MV-4-11 (cell line): ENCODE measurements at places on chromosomes 3 and 15.

- DNase-seq, result no peak
Observed at GRCh38 chr3:172626021-172626640, 84.7 kb downstream of the NCEH1 start.

DNA sequence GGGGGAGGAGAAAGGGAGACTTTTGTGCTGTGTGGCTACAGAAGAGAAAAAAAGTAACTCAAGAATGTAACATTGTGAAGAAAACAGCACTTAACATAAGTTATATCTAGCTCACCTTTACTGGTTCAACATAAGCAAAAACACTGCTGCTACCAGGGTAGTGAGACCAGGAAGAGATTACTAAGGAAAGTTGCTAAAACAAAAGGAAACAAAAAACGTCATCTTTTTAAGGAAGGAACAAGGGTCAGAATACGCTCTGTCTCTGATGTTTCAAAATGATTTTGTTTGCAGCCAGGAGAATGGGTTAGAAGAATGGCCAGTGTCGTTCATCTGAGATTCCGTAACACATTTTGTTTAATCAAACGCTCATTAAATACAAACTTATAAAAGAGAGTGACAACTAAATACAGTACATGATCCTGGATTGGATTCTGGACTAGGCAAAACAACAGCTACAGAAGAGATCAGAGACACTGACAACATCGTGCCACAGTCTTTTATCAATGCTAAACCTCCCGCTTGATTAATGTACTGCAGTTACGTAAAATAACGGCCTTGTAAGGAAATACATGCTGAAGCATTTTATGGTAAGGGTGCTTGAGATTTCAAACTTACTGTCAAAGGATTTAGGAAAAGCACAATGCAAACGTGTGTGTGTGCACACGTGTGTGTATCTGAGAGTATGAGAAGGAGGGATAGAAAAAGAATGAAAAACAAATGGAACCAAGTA, 67.7 kb downstream of the FOXP1 start:
- no peak for DNase-seq

GRCh38 chr15:61660579-61660978, 399.7 kb downstream of the VPS13C start:
- no peak for DNase-seq

- DNase-seq, result peak; percentile 76
Observed at GRCh38 chr15:58738046-58738707, 11.3 kb downstream of the ADAM10 start.

- no peak for DNase-seq
Observed at GRCh38 chr3:188826574-188826973, 345.2 kb upstream of the TPRG1 start.

GRCh38 chr15:69647142-69647513, 194.5 kb downstream of the RPLP1 start:
- DNase-seq, result no peak

DNA sequence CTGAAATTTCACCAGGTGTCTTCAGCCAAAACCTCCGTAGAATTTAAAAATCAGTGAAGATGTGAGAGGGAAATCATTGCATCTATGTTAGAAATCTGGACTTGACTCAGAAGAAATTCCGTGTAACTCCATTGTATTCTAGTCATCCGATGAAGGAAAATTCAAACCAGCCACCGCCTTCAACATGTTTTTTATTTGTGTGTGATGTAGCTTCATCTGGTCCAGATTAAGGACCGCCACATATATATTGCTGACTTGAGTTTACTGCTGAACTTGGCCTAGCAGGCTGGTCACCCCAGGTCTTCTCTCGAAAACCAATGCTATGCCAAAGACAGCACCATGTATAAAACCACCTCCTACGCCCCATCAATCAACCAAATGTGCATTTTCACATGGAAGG, 120.9 kb downstream of the FOXP1 start:
- DNase-seq, result no peak

DNA sequence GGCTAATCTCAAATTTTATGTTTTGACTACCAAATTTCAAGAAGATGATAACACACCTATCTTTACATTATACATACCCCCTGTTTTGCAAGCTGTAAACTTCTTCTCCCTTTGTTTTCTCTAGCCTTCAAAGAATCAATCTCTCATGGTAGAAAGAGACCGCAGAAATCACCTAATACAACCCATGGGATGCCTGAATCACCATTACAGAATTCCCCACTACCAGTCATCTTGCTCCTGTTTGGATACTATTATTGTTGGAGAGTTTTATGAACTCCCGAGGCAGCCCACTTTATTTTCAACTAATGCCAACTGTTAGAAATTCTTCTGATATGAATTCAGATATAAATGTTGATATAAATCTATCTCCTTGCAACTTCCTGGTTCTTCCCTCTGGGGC, 110.9 kb downstream of the FRMD5 start:
- no peak for DNase-seq

DNA sequence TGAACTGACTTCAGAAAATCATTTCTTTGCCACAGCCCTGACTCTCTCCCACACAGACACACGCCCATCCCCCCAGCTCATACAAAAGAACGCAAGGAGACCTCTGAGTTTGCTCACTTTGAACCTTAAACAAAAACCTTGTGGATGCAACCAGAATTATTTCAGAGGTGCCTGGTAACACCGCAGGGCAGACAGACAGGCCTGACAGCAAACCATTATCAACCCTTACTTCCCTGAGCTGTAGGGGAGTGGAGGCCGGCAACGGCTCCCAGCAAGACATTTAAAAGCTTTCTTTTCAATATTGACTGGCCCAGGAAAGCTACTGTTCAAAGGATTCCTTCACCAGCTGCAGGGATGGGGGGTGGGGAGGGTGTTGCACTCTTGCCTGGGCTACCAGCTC, 2.0 kb upstream of the EFCC1 start:
- no peak for DNase-seq

DNA sequence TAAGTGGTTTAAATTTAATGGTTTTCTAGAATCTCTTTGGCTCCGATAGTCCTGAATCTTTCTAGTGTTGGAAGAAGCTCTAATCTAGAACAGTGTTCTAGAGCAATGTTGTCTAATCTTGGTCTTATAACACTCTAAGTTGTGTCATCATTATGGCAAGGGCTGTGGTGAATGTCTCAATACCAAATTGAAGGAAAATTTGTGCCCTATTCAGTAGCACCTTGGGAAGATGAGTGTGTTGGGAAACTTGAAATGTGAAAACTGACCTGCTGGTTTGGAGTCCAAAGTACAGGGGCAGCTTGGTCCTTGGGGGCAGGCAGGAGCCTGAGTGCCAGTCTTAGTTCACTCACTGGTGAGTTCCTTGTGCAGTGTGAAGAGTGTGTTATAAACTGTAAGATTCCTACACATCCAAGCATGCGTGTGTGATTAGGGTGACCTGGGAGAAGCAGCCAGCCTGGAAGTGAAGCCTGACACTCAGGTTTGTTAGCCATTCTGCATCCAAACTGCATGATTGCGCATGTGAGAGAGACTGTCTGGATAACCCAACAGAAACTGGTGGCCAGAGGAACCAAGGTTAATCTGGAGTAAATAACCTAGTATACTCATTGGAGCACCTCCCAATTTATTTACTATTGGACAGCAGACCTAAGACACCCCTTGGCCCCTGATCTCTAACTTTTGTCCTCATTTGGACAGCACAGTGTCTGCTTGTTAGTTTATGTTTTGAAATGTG, 14.6 kb downstream of the ZNF592 start:
- DNase-seq, result no peak

- no peak for DNase-seq
Observed at GRCh38 chr3:51703068-51703760, 3.7 kb upstream of the GRM2 start.

- peak; percentile 48 for DNase-seq
Observed at GRCh38 chr3:33074217-33075067, 22.5 kb downstream of the GLB1 start.

- no peak for DNase-seq
Observed at GRCh38 chr15:51971032-51971374, 575 bp downstream of the LEO1 start.

GRCh38 chr15:57044072-57044702, 125.7 kb downstream of the TCF12 start:
- no peak for DNase-seq

DNA sequence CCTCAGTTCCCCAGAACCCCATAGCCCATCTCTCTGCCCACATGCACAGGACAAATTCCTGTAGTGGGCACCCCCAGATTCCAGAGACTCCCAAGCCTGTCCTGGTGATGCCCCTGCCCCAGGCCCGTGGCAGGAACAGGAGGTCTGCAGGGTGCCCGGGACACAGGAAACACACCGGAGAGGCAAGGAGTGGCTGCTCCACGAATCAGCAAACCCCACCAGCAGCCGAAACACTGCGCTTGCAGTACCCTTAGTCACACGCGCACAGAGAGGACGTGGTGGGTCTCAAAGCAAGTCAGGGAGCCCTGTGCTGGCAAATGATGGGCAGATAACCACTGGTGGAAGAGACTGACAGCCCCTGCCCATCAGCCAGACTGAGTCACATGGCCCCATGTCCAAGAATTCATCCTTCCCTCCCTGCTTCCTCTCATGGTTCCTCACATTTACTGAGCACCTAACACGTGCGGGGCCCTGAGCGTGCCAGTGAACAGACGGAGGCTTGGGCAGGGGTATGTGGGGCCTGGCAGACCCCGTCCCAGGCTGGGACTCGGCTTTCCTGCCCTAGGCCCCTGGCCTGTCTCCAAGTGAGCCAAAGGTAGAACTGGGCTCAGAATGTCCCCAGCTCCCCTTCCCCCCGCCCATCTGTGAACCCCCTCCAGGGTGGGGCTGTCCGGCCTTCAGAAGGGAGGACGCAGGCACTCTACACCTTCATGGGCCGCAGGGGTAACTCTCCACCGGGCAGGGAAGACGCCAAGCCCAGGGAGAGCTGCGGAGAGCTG, 130.4 kb upstream of the IQSEC1 start:
- no peak for DNase-seq

DNA sequence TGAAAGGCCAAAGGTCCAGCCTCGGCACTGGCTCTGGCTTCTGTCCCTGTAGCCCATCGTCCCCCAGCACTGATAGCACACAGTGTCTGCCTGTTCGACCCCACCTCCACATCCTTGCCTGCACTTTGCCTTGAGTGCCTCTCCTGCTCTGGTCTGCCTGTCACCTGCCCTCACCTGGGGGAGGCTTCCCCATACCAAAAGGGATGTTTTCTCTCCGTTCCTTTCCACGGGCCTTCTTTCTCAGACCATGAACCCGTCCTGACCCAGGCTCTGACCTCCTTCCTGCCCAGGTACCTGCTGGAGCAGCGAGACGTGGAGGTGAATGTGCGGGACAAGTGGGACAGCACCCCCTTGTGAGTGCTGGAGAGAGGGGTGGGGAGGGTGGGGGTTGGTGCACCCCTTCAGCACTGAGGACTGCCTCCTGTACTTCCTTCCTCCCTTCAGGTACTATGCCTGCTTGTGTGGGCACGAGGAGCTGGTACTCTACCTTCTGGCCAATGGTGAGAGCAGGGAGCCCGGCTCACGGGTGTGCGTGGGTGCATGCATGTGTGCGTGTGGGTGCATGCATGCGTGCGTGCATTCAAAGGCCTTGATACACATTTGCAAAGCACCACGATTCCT, 1.5 kb downstream of the ABTB1 start:
- DNase-seq, result no peak

GRCh38 chr15:84736375-84736774, 12.0 kb upstream of the ZNF592 start:
- DNase-seq, result peak; percentile 26

DNA sequence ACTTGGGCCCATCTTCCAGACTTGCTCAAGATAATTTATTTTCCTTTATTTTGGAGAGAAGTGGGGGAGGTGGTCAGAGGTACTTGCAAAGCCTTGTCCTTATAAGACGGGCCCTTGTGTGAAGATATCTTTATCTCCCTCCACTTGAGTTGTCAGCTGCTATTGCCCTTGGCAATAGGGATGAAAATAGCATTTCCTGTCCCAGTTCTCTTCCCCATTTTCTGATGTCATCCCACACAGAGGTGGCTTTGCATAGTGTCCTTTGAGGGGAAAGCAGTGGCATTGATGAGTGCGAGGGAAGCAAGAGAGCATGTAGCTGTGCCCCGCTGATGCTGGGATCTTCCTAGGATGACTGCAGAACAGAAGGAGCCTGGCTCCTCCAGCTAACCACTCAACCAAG, 41.9 kb upstream of the TUBGCP5 start:
- peak; percentile 65 for DNase-seq

GRCh38 chr3:64291956-64292355, 66.7 kb upstream of the PRICKLE2 start:
- DNase-seq, result no peak

- peak; percentile 91 for DNase-seq
Observed at GRCh38 chr3:8665407-8665896, 20.9 kb upstream of the SSUH2 start.

- no peak for DNase-seq
Observed at GRCh38 chr15:77475898-77476297, 55.2 kb downstream of the HMG20A start.

GRCh38 chr15:51766341-51766740, 14.9 kb downstream of the TMOD2 start:
- DNase-seq, result peak; percentile 61

- DNase-seq, result no peak
Observed at GRCh38 chr3:123622766-123623165, 37.9 kb upstream of the HACD2 start.

DNA sequence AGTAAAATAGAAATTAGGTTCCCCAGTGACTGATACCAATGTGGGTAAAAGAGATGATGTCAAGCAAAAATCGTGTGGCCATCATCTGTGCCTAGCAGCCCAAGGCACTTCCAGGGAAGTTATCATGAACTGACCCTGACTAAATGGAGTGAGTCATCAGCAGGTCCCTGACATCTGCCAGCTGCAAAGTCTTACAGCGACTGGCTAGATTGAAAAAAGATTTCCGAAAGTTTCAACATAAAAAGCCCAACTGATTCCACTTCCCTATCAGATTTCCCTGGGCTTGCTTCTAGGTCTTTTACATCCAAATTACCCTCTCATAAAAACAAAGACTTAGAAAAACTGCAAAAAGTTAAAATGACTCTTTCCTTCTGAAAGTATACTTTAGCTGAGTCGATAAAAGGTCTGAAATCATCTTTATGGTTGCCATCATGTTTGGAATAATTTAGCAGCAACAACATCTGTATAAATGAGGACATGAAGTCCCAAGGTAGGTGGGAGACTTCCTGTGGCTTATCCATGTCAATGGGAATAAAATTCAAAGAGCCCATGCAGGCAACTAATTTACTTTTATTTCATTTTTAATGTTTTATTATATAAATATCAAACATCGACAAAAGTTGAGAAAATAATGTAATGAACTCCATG, 342.8 kb downstream of the ERC2 start:
- peak; percentile 95 for DNase-seq

DNA sequence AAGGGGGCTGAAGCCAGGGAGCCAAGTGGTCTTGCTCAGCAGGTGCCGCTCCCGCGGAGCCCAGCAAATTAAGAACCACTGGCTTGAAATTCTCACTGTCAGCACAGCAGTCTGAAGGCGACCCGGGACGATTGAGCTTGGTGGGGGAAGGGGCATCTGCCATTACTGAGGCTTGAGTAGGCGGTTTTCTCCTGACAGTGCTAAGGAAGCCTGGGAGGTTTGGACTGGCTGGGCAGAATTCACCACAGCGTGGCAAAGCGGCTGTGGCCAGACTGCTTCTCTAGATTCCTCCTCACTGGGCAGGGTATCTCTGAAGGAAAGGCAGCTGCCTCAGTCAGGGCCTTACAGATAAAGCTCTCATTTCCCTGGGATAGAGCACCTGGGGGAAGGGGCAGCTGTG, 57.0 kb upstream of the GPR149 start:
- DNase-seq, result no peak

- peak; percentile 22 for DNase-seq
Observed at GRCh38 chr3:62835554-62836236, 39.5 kb downstream of the CADPS start.
